GM13977 (cell line): ENCODE measurements at places on chromosomes 2 and 18.

- DNase-seq, result no peak
These were observed 189.7 kb downstream of the SP3 start for GRCh38 chr2:173775440-173775839.

DNA sequence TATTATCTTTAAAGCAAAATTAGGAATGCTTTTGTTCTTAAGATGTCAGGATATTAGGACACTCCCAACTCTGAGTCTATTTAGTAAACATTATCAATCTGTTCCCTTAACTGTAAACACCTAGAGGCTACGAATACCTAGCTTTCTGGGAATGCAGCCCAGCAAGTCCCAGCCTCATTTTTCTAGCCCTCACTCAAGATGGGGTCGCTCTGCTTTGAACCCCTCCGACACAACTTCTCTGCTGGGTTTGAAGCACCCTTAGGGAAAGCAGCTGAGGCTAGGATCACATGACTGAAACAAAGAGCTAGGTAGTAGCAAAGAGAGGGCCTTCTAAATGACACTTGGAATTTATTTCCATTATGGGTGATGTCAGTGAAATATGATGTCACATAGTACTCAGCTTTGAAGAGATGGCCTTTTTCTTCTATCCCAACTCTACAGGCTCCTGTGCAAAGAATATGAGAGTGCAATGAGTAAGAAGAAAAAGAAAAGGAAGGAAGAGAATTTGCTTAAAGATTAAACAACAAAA lies 114.7 kb downstream of the CSRNP3 start:
- DNase-seq, result no peak

DNA sequence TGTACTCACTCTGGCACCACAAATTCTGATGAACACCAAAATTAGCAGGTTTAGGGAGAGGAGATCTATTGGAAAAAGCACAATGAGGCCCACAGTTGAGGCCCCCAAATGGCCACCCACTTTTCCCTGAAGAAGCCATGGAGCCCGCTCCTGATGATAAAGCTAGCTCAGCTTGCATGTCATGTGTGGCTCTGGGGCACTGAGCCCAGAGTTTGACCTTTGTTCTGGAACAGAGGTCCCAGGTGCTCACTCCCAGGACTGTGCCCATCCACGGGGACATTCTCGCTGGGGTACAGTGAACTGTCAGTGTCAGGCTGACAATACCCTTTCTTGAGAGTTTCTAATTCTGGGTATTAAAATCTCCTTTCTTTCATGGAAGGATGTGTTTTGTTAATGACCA lies 36.2 kb downstream of the XDH start:
- DNase-seq, result no peak

DNA sequence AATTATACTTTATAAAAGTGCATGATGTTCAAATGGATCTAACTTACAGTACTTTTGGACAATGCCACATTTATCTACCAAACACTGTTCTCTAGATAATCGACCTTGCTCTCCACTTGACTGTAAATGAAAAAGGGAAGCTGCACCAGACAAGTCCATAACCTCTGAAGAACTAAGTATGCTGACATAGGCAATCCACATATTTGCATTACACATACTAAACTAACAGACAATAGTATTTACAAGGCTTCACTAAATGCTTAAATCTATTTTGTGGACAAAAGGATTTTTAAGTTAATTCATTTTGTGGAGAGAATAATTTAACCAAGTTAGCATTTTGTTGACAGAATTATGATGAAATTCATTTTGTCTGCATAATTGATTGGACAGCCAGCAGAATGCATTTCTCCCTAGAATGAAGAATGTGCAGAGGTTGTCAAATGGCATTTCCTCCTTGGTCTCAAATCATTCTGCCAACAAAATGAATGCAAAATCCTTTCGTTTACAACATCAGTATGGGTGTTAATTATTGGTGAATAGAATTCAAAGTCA lies 520.9 kb downstream of the CPS1 start:
- DNase-seq, result no peak

GRCh38 chr2:145495590-145495989 lies 975.7 kb upstream of the ZEB2 start:
- DNase-seq, result no peak

GRCh38 chr2:112004253-112004645 lies 50.8 kb upstream of the TMEM87B start:
- DNase-seq, result peak; percentile 30

- DNase-seq, result no peak
These were observed 32.5 kb downstream of the KCTD1 start for GRCh38 chr18:26515643-26516487.

GRCh38 chr2:206721256-206721920 lies 3.2 kb upstream of the DYTN start:
- peak; percentile 29 for DNase-seq

DNA sequence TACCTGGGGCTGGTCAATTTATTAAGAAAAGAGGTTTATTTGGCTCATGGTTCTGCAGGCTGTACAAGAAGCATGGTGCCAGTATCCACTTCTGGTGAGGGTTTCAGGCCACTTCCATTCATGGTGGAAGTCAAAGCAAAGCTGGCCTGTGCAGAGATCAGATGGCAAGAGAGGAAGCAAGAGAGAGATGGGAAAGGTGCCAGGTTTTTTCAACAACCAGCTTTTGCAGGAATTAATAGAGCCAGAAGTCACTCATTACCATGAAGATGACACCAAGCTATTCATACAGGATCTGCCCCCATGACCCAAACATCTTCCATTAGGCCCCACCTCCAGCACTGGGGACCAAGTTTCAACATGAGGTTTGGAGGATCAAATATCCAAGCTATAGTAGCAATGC lies 56.8 kb upstream of the ST3GAL5 start:
- DNase-seq, result no peak

GRCh38 chr18:61900504-61901281 lies 7.9 kb upstream of the RNF152 start:
- no peak for DNase-seq

DNA sequence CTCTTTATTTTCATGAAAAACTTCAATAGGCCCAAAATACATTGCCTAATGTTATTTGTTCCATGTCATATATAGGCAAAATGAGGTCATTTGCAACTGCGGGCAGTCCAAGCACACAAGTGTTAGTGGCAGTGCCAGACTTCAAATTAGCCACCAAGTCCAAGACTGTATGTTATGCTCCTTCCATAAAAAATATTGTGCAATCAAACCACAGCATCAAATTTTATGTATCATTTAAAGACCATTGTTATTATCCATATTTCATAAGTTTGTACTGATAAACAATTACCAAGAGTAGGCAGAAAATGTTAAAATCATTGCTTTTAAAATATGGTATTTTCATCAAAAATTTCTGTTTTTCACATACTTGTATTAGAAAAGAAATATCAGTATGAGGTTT lies 54.1 kb downstream of the XIRP2 start:
- DNase-seq, result no peak

GRCh38 chr2:189016311-189016861 lies 42.2 kb downstream of the COL3A1 start:
- DNase-seq, result no peak
